ENCODE measurements at places on chromosomes 1 and 21. TPM values are rescaled to one million over a fixed set of nuclear protein-coding genes. Genes with fewer than 3 reads are reported as not detected.

DNA sequence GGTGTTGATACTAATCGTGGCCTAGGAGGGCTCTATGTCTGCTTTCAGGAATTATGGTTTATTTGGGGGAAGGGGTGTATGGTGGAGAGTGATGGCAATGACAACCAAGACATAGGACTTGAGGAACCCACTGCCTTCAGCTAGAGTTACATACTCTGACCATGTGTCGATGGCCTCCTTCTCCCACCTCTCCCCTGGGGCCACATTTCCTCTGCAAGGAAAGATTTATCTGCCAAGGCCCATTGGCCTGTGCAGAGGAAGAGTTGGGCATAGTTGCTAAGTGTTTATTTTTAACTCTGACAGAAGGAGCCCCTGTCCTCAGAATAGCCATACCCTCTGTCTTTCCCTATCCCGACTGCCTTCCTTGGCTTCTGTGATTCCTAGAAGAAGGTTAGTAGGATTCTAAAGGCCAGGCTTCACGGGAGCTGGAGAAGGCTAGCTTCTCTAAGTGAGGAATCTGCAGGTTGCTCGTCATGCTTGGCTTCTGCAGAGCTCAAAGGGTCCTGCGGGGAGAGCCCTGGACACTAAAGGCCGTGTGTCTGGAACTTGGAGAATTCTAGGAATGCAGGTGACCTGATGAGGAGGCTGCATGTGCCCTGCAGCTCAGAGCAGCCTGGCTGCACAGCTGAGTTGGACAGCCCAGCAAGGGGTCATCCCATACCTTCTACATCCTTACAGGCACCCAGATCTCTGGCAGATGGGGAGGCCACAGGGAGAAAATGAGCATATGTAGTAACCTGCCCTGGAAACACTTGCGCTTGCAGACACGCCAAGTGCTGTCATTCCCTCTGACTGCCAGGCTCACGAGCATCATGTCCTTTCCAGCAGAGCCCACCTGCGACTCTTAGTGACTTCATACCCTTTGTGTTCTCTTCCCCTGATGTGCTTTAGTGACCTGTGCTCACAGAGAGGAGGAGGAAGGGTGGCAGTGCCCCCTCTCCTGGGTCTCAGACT is 9.7 kb downstream of the MAPKAPK2 start:
- DNase-seq, result no peak

GRCh38 chr1:110471131-110471530 is 20.2 kb downstream of the PROK1 start:
- no peak for DNase-seq

- no peak for DNase-seq
These were observed 16.8 kb downstream of the CAMSAP2 start for GRCh38 chr1:200755456-200755855.

DNA sequence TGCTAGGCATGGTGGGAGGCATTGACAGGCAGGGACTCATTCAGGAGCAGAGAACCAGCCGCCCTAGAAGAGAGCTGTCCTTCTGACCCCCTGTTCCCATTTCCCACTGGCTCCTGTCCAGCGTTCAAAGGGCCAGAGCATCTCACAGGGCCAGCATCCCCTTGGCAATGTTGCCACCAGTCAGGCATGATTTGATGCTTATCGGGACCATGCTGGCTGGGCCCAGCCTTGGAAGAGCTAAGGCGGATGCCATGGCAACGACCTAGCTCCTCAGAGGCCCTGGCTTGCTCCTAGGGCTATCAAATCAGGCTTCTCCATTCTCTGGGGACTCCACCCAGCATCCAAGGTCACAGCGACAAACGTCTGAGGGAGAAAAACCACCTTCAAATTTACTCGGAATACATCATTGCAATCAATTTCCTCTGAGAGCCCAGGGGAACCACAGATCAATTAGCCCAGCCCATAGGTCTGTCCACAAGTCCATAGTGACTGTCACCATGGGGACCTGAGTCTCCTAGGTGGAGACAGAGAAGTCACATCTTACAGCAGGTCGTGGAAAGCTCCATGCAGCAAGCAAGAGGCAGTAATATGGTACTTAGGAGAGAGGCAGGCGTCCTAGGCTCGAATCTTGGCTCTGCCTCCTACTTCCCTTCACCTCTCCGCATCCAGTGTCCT is 14.1 kb upstream of the VWA5B1 start:
- DNase-seq, result no peak

- DNase-seq, result no peak
These were observed 4.1 kb upstream of the TMEM81 start for GRCh38 chr1:205088341-205088740.

DNA sequence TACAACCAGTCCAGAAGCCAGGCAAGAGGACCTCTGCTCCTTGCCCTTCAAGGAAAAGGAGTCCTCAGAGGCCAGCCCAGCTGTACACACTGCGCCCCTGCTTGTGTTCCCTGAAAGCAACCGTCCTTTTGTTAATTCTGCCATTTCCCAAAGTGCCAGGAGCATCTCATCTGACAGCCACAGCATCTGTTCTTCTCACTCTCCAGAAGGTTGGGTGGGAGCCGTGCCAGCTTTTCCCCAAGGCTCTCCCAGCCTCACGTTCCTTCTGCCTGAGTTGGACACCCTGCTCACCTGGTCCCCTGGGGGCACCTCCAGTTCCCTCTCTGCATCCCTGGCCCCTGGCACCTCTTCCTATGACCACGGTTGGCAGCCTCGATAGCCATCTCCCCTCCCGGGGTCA is 10.5 kb upstream of the CNTN2 start:
- DNase-seq, result no peak

GRCh38 chr1:31760471-31761470 is 3.4 kb downstream of the ADGRB2 start:
- DNase-seq, result peak; percentile 50

GRCh38 chr1:6490181-6491080 is 1.0 kb downstream of the PLEKHG5 start:
- peak; percentile 84 for DNase-seq

GRCh38 chr1:54805466-54805865 is 4.3 kb upstream of the TTC22 start:
- no peak for DNase-seq

SPAG17 gene
- total RNA-seq, result not detected

PRAMEF10 gene
- total RNA-seq, result not detected
